ENCODE measurements at places on chromosomes 7 and 10.

- no peak for DNase-seq
Measured at GRCh38 chr7:149823631-149824199, 14.5 kb upstream of the ZNF862 start.

GRCh38 chr10:54402576-54402975 lies 398.5 kb downstream of the PCDH15 start:
- DNase-seq, result no peak

DNA sequence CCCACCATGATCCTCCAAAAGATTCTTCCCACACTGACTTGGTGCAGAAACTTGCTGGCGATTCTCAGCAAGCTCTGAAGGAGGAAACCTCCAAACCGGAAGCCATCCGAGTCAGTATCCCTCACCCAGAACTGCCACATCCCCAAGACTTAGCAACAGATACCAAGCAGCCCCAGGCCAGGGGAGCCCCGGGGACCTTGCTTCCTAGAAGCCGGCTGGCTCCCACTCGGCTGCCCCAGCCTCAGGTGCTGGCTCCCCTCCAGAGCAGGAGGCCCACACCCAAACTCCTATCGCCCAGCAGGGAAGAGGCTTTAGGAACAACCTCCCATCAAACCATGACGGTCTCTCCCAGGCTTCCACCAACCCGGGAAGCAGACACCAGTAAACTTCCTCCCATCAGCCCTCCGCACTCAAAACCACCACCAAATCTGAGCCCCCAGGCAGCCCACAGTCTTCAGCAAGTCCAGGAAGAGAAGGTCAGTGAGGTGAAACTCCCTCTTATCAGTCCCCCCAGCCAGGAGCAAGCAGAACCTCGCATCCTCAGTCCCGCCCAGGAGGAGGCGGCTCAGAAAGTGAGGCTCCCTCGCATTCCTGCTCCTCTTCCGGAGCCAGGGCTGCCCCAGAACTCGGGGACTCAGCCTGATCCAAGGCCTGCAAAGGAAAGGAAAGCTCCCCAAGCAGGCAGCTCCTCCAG lies 82.3 kb downstream of the LRGUK start:
- no peak for DNase-seq

DNA sequence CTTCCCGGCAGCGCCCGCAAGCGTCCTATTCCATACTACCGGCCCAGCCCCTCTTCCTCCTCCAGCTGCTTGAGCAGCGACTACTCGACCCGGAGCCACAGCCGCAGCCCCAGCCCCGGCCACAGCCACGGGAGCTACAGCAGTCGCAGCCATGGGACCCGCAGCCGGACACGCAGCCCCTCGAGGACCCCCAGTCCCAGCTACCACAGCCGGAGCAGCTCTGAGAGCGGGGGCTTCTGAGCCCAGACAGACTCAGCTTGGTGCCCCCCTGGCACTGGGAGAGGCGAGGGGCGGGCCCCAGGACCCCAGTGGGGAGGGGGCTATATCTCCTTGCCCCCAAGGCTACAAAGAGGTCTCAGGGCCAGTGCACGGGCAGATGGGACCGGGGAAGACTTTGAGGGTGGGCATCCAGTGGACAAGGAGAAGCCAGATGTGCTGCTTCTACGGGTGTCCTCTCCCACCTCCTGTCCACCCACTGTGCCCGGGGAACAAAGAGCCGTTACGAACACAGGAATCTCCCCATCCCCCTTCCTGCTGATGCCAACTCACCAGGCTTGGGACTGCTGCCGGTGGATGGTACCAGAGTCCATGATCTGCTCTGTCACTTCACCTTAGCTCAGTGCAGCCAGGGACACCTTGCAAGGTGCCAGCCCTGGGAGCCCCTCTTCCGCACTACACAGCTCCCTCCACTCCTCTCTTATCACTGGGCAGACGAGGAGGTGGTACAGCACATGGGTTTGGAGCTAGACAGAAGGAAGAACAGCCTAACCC lies 16.7 kb upstream of the HSPB1 start:
- DNase-seq, result no peak

- no peak for DNase-seq
Measured at GRCh38 chr7:28106321-28106829, 74.2 kb downstream of the JAZF1 start.

DNA sequence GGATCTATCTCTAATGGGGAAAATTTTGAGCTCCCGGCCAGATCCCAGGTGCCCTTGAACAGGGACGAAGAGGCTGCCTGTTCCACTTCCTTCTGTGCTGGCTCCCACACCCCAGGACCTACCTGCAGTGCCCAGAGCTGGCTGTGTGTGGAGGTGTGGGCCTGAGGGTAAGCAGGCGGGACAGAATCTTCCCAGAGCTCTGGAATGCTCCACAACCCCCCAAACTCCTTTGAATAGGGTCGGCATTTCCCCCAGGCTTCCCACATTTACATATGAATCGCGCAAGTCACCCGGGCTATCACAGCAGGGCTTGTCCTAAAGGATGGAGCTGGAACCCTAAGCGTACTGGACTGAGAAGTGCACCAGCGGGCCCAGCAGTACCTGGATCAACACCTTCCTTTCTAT lies 95.9 kb downstream of the DNMBP start:
- DNase-seq, result no peak

DNA sequence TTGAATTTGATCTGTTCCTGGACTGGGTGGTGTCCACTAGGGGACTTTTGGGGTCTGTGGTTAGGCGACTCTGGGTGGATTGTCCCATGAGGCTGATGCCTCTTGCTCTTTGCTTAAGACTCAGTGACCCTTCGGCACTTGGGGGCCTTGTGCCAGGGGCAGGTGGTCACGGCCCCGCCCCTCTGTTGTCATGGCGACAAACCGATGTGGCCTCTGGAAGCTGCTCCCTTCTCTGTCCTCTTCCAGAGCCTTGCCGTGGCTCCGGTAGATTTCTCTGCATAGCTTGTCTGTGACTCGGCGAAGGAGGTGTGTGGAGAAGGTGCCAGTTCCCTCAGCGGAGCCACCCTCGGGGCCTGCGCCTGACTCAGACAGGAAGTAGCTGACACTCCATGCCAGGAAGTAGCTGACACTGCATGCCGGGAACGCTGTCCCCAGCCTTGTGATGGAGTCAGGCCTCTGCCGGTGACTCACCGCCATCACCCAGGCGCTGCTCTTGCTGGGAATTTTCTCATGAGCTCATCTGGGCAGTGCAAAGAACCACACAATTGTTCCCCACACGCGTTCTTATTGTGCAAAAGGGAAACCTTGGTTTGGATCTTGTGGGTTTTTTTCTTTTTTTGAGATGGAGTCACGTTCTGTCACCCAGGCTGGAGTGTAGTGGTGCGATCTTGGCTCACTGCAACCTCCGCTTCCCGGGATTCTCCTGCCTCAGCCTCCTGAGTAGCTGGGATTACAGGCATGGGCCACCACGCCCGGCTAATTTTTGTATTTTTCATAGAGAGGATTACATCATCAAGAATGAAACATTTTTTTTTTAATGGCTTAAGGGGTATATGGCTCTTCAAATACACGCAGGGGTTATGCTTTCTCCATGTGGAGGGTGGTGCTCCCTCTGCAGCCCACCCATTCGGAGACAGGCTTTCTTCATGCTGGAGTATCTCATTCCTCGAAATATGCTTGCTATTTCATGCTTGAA lies 72.6 kb downstream of the PFKFB3 start:
- peak; percentile 65 for DNase-seq

- no peak for DNase-seq
Measured at GRCh38 chr7:35526645-35527044, 168.3 kb downstream of the HERPUD2 start.
